Amygdala (tissue), 56 donors: ENCODE measurements at places on chromosomes 1 and 21.

- no peak for DNase-seq
Observed at GRCh38 chr1:228735871-228736586, 750 bp downstream of the RHOU start.

DNA sequence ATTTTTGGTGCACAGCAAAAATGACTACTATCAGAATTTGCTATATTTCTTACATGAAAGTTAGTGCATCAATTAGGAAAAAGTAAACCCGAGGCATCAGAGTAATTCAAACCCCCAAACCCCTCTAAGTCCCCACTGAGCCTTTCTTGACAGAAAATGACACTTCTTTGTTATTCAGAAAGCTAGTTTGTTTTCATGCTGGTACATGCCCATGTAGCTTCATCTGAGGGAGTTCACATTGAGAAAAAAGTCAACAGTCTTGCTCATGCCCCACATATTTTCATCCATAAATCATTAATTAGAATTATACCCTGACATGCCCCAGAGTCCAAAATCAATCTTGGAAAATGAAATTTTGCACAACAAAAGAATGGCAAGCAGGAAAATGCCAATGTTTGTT is 39.9 kb upstream of the PDC start:
- no peak for DNase-seq

GRCh38 chr1:158916085-158916484 is 15.3 kb upstream of the PYHIN1 start:
- no peak for DNase-seq

- DNase-seq: no peak
Observed at GRCh38 chr1:19504796-19505692, 19.7 kb upstream of the CAPZB start.

GRCh38 chr1:227561241-227561907 is 2.0 kb upstream of the ZNF678 start:
- DNase-seq: no peak

DNA sequence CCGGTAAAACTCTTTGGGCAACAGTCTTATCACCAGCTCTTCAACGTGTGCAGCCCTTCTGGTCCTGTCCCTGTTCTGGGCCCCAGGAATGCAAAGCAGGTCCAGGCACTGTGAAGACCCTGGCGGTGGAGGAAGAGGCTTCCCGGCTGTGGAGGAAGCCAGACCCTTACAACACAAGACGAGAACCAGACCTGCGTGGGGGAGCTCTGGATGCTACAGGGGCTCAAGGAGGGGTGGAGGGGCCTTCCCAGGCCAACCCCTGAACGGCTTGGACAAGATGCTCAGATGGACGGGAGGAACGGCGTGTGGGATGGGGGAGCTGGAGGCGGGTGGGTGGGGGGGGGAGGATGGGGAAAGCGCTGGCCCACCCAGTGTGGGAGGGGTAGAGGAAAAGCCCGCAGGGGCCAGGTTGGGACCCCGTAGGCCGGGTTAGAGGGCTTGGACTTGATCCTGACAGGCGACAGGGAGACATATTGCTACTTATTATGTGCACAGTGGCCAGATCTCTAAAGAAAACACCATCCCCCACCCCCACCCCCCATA is 5.1 kb upstream of the OLIG2 start:
- no peak for DNase-seq

GRCh38 chr1:202291001-202291400 is 50.7 kb downstream of the UBE2T start:
- no peak for DNase-seq

DNA sequence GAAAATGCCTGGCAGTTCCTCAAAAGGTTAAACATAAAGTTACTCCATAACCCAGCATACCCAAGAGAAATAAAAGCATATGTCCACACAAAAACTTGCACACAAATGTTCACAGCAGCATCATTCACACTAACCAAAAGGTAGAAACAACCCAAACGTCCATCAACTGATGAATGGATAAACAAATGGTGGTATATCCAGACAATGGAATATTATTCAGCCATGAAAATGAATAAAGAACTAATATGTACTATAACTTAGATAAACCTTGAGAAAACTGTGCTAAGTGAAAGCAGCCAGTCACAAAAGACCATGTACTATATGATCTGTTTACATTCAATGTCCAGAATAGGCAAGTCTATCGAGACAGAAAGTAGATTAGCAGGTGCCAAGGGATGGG is 60.4 kb downstream of the CAMK2N1 start:
- no peak for DNase-seq

GRCh38 chr1:90507173-90507572 is 209.9 kb downstream of the BARHL2 start:
- no peak for DNase-seq

DNA sequence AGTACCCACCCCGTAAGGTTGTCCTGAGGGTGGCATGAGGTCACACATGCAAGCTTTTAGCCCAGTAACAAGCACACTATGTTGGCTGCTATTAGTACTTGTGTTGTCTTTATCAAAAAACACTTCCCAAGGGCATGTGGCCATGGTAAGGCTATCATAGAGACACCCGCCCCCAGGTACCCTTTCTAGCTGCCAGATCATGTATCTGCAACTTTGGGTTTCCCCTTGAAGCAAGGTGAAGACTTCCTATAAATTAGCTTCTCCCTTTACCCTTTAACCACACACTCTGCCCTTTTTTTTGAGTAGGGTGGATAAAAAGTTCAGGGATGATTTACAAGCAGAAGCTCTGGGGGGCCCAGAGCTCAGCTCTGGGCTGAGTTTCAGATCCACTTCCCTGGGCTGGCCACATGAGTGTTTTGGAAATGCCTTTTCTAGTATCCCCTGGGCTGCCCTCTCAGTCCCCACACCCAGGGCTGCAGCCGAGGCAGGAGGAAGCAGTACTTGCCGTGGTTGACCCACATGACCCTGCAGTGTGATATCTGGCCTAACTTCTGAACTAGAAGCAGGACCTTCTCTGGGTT is 2.0 kb downstream of the ZDHHC18 start:
- DNase-seq: no peak

DNA sequence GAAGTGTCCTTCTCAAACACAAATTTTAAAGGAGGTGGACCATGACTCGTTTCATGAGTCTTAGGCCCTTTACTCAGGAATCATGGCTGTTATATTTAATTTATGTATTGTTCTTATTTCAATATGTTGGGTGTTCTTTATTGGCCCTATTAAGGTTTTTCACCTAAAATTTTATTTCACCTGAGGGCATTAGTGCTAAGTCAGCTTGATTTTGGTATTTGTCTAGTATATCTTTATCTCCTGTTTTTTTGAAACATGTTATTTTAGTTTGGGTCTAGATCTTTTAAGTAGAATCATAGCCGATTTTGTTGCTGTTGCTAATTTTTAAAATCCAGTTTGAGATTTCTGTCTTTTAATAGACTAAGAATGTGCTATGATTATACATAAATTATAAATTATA is 430.4 kb downstream of the RPS6KC1 start:
- no peak for DNase-seq

- DNase-seq: no peak
Observed at GRCh38 chr1:35222322-35223083, 29.6 kb upstream of the SFPQ start.

- no peak for DNase-seq
Observed at GRCh38 chr21:42592156-42592820, 61.1 kb upstream of the PDE9A start.

- no peak for DNase-seq
Observed at GRCh38 chr1:7418442-7419080, 352.5 kb upstream of the VAMP3 start.

DNA sequence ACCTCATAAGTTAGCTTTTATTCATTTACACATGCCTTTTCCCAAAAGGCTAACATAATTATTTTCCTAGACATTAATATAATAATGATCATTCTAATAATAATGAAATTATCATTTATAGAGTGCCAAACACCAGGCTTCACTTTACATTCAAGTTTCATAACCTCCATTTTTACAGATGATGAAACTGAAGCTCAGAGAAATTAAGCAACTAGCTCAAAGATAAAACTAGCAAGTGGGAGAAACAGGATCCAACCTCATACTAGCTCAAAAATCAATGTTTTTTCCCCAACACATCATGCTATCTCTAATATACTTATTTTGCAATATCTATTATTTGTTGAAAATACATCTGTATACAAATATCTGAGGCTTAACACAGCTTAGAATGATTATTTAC is 14.0 kb downstream of the LPGAT1 start:
- no peak for DNase-seq

DNA sequence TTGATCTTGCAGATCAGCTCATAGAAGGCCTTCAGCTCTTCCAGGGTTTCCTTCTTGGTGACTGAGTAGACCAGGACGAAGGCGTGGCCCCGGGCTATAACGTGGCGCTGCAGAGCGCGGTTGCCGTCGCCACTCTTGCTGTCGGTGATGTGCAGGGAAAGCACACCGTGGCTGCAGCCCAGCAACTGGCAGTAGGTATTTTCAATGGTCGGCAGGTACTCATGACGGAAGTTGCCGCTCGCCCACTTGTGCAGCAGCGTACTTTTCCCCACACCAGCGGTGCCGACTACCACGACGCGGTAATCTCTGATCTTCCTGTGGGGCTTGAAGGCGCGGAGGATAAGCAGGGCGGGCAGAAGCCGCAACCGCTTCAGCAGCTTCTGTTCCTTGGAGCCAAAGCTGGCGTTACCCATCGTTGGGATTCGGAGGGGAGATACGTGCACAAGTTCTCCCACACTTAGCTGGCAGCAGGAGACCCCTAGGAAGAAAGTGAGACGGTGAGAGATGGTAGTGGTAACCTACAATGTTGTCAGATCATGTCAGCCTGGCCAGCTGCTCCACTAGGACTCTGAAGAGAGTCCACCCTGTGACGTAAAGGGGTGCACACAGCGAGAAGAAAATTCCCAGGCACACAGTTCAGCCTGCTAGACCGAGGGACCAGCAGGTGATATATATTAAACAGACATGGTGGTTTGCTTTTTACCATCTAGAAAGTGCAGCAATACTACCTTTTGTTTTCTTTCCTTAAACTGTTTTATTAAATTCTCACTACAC is 3.4 kb downstream of the DIRAS3 start:
- DNase-seq: no peak

- no peak for DNase-seq
Observed at GRCh38 chr1:3456449-3456963, 2.0 kb downstream of the ARHGEF16 start.

- DNase-seq: no peak
Observed at GRCh38 chr1:33727310-33727709, 136.6 kb upstream of the HMGB4 start.

GRCh38 chr1:207752456-207752998 is 673 bp downstream of the CD46 start:
- DNase-seq: no peak

GRCh38 chr1:45414746-45415145 is 74.5 kb upstream of the MUTYH start:
- DNase-seq: no peak

DNA sequence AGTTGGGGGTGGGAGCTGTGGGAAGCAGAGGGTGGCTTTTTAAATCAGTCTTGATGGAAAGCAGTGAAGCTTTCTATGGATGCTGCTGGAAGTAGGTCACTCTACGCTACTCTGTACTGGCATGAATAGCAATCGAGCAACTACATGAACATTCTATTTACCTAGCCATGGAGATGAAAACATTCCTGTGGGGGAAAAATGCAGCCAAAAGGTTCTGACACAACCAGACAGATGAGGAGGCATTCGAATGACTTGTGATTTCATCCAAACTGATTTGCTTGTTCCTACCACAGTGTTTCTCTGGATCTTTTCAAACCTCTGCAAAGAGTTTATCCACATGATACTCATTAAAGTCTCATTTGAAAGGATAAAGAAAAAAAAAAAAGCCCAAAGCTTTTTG is 95.0 kb downstream of the ASTN1 start:
- DNase-seq: no peak

- DNase-seq: no peak
Observed at GRCh38 chr1:6621429-6622391, 3.0 kb upstream of the THAP3 start.

GRCh38 chr1:225572422-225572821 is 80.5 kb downstream of the ENAH start:
- DNase-seq: no peak

- no peak for DNase-seq
Observed at GRCh38 chr1:34591751-34592629, 162.9 kb upstream of the GJB5 start.

DNA sequence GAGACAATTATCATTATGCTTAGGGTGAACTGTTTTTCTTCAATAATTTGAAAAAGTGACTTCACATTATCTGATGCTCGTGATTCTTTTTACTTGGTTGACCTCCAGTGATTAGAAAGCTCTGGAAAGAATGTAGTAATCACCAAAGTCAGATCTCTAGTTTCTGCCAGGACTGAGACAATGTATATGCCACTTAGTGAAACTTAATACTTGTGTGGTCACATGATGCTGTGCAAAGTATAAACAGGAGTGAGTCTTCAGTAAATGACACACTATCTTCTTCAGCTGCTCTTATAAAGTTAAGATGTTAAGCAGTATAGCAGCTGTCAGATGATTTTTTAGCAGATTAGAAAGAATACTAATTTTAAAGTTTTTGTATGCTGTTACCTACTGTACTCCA is 17.2 kb downstream of the VCAM1 start:
- DNase-seq: no peak

DNA sequence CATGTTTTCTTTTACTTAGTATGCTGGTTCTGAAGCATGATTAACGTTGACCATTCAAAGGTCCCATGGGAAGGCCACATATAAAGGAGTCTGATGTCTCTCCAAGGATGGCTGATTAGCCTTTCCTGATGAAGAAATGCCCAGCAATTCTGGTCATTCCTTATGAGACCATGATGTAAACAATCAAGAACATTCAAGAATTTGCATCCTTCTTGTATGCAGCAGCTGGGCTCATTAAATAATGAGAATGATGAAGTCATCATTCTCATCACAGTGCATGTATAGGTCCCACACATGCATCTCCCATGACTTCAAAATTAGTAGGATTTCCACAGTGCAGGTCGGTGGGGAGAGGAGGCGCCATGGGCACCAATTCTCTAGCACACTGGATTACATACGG is 85.4 kb downstream of the APP start:
- no peak for DNase-seq
